Spinal cord (tissue), 10 donors: ENCODE measurements at places on chromosomes 6 and 20. TPM values are rescaled to one million over a fixed set of nuclear protein-coding genes. Genes with fewer than 3 reads are reported as not detected.

Gene PLG
- 0.39 TPM for total RNA-seq

DNA sequence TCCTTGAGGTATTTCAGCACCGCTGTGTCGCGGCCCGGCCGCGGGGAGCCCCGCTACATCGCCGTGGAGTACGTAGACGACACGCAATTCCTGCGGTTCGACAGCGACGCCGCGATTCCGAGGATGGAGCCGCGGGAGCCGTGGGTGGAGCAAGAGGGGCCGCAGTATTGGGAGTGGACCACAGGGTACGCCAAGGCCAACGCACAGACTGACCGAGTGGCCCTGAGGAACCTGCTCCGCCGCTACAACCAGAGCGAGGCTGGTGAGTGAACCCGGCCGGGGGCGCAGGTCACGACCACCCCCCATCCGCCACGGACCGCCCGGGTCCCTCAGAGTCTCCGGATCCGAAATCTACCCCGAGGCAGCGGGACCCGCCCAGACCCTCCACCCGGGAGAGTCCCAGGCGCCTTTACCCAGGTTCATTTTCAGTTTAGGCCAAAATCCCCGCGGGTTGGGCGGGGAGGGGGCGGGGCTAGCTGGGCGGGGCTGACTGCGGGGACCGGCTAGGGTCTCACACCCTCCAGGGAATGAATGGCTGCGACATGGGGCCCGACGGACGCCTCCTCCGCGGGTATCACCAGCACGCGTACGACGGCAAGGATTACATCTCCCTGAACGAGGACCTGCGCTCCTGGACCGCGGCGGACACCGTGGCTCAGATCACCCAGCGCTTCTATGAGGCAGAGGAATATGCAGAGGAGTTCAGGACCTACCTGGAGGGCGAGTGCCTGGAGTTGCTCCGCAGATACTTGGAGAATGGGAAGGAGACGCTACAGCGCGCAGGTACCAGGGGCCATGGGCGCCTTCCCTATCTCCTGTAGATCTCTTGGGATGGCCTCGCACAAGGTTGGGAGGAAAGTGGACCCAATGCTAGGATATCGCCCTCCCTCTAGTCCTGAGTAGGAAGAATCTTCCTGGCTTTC lies 693 bp downstream of the HLA-F start:
- no peak for DNase-seq

Gene HAO1
- not detected for total RNA-seq

Gene NKAIN4
- total RNA-seq: 38.7 TPM

Gene DEFB132
- total RNA-seq: not detected

Gene TRAM2
- total RNA-seq: 10.3 TPM

- DNase-seq: no peak
Observed at GRCh38 chr20:53845980-53846379, 224.4 kb downstream of the BCAS1 start.

Gene SLC4A11
- total RNA-seq: 0.50 TPM
